ENCODE measurements at places on chromosomes 1 and 21.

DNA sequence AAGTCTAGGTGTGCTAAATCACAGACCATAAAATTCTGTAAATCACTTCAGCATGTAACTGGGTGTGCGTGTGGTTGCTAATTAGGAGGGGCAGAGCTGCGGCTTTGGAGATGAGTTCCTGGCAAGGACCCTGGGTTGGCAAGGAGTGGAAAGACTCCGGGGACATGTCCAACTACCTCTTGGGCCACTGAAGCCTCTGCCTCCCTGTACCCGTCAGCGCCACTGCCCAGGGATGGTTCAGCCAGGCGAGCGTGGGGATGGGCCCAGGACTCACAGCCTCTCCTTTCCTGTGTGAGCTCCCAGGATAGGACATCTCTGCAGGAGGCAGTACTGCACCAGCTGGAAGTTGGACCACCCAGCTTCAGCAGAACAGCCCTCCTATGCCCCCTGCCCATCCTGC, 386.4 kb upstream of the VAMP3 start:
- DNase-seq = no peak

DNA sequence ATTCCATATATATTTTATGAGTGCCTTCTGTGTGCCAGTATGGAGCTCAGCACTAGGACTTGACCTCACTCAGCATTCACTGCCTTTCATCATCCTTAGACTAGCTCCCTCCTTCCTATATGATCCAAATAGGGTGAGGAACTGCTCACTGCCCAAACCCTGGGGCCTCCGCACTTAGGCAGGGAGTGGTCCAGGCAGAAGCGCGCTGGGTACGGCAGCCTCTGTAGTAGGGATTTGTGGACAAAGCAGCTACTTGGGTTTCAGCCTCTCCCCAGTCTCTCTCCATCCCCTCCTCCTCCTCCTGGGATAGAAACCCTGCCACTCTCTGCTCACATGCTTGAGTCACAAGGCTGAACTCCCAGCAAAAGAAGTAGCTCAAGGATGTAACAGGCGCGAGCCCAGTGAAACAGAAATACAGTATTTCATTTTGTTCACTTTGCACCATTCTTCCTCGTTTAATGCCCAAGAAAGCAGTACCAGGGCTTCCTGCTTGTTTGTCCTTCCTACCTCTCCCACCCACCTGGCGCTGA, 32.9 kb downstream of the PLEKHA6 start:
- DNase-seq = no peak

DNA sequence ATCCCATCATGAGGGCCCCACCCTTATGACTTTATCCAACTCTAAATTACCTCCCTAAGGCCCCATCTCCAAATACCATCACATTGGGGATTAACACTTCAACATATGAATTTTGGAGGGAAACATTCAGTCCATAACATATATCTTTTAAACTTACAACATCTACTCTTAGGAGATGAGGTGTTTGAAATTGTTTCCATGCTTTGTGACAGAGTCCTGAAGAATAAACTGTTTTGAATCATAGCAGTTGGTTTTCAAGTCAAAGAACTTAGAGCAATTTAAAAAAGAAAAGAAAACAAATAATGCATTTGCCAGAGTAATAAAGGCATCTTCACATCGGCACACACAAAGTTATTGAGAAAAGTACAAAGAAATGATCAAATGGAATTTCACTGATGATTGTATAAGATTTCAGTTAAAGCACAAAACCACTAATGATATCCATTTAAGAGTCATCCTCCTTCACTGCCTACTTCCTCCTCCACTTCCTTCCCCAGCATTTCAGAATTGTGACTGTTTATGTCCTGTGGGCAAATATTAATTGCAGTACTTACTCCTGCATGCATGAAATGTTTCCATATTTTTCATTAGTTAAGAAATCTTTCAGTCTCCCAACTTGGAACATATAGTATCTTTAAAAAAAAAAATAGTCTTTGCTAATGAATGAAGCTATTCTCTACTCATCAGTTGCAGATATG, 202.0 kb downstream of the LRRC40 start:
- DNase-seq = no peak

- no peak for DNase-seq
Measured at GRCh38 chr21:38958323-38958705, 152.6 kb downstream of the ETS2 start.

- no peak for DNase-seq
Measured at GRCh38 chr1:152415454-152416227, 1.6 kb upstream of the CRNN start.

DNA sequence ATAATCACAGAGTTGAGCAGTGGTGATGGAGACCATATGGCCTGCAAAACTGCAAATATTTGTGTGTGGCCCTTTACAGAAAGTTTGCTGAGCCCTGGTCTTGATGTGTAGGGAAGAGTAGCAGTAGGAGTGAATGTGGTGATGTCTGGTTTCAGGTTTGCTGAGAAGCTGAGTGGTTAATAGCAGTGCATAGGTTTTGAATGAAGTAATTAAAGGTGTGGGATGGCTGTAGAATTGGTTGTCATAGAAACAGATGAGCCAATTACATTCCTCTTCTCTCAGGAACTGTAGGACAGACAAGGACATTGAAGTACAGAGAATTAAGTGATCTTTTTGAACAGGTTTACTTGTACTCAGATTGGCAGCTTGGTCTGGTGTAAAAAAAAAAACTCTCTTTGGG, 37.4 kb downstream of the PRDM2 start:
- no peak for DNase-seq

- no peak for DNase-seq
Measured at GRCh38 chr1:30700528-30701257, 22.7 kb downstream of the MATN1 start.
